ENCODE measurements at places on chromosomes 1 and 21. TPM values are rescaled to one million over a fixed set of nuclear protein-coding genes. Genes with fewer than 3 reads are reported as not detected.

The ASCL5 gene
- not detected for polyA plus RNA-seq

The MEX3A gene
- 1.0 TPM for polyA plus RNA-seq

The FAM151A gene
- polyA plus RNA-seq = 237 TPM

The LCE2A gene
- not detected for polyA plus RNA-seq

The FAM177B gene
- not detected for polyA plus RNA-seq

The RGS18 gene
- polyA plus RNA-seq = 0.34 TPM

The MR1 gene
- 15.2 TPM for polyA plus RNA-seq

The IVL gene
- polyA plus RNA-seq = not detected

All from kidney (tissue), 22 donors.